ENCODE measurements at places on chromosomes 3 and 15.
A peak's percentile ranks its signal among the peaks of the same experiment; 100 is the strongest.

GRCh38 chr15:48515500-48515899, 130.0 kb downstream of the FBN1 start:
- no peak for DNase-seq

GRCh38 chr3:33111581-33111980, 2.2 kb upstream of the CRTAP start:
- no peak for DNase-seq

GRCh38 chr15:82292271-82292670, 29.7 kb downstream of the SAXO2 start:
- no peak for DNase-seq

- no peak for DNase-seq
These were observed 67.3 kb upstream of the EOMES start for GRCh38 chr3:27789420-27789819.

- DNase-seq: no peak
These were observed 1273.9 kb downstream of the OTOL1 start for GRCh38 chr3:162770551-162770950.

- DNase-seq: no peak
These were observed 218.2 kb downstream of the SHOX2 start for GRCh38 chr3:157888040-157888439.

DNA sequence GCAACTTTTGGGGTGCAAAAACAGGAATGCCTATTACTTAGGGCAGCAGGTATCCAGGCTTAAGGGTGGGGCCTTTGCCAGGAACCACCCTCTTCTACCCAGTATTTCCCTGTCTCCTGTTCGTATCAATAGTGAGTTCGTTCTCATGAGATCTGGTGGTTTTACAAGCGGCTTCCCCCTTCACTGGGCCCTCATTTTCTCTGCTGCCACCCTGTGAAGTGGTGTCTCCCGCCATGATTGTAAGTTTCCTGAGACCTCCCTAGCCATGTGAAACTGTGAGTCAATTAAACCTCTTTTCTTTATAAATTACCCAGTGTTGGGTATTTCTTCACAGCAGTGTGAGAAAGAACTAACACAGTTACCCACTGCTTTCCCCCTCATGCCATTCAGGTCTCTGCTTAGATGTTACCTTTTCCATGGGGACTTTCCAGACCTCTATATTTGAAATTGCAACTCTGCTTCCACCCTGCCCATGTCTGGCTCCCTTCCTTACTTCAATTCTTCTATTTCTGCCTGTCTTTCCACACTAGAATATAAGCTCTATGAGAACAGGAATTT, 23.9 kb upstream of the TRA2B start:
- no peak for DNase-seq

DNA sequence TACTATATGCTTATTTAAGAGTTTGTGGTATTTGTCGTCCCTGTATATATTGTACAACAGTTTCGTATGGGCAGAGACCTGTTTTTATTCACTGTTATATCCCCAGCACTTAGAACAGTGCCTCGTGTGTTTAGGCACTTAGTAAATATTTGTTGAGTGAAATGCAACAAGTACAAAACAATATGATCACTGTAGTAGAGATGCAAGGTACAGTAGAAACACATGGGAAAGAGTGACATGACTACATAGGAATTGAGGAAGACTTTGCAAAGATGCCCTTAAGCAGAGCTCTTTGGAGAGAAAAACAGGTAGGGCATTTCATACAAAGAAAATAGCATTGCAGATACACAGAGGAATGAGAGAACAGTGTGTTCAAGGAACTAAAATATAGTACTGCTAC, 18.3 kb downstream of the RASA2 start:
- DNase-seq: no peak

DNA sequence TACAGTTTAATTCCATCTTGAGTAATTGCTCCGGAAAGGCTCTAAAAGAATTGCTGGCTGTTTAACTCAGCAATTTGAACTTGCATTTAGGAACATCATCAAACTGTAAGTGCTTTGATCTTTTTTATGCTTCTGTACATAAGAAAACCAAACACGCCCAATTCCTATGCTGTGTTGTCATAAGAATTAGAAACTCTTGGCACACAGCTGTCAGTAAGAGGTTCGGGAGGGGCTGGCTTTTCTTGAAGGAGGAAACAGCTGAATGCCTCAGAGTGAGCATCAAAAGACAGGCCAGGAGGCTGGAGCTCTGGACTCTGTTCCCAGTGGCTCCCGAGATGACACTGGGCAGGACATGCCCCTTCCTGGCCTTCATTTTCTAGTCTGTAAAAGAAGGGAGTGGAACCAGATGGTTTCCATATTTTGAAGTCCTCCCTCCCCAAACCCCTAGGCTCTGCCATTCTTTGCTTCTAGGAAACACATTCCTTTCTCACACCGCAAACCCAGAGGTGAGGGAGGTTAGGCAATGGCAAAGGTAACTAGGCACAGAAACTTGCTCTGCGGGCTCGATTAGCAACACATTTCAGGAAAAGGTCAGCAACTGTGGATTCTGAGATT, 73.7 kb upstream of the DLG1 start:
- DNase-seq: no peak

DNA sequence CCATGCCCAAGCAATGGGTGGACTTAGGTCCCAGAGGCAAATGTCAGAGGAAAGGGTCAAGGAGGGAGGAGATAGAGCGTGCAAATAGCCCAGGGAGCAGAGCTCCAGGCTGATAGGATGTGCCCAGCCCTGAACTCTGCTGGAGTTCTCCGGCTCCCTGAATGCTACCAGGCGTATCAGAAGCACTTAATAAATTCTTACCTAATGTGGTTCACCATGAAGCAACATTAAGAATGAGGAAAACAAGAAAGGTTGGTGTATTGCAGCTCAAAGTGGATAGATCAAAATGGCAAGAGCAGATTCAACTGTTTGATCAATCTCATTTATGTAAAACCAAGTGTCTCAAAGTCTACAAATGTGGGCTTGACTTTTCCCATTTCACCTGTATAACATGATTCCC, 38.3 kb downstream of the PXYLP1 start:
- no peak for DNase-seq

- no peak for DNase-seq
These were observed 102.4 kb downstream of the MYLK start for GRCh38 chr3:123781571-123782275.

GRCh38 chr3:58874248-58874741, 175.5 kb downstream of the CFAP20DC start:
- no peak for DNase-seq

DNA sequence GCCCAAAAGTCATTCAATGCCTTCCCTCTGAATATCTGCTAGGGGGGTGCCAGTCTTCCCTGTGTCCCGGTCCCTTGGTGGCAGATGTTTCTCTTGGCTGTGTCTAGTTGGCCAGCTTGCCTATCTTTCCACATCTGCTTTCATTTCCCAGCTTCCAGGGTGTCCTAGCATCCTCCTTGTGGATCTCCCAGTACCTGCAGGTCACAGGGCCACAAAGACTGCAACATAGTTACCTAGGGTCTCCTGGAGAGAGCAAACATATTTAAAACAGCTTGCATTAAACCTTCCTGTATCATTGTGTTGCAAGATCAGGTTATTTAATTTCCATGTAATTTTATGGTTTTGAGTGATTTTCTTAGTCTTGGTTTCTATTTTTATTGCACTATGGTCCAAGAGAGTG, 400.1 kb downstream of the GRM7 start:
- DNase-seq: no peak

DNA sequence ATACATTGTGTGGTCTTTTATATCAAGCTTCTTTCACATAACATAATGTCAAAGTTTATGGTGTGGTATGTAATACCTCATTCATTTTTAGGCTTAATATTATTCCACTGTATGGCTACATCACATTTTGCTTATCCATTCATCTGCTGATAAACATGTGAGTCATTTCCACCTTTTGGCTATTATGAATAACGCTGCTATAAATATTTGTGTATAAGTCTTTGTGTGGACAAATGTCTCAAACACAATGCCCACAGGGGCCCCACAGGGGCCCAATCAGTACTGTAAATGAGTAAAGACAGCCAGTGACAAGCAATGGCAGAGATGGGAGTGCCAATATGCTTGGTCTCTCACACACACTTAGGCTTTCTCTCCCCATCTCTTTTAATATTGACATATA, 54.2 kb downstream of the PIK3R4 start:
- no peak for DNase-seq

DNA sequence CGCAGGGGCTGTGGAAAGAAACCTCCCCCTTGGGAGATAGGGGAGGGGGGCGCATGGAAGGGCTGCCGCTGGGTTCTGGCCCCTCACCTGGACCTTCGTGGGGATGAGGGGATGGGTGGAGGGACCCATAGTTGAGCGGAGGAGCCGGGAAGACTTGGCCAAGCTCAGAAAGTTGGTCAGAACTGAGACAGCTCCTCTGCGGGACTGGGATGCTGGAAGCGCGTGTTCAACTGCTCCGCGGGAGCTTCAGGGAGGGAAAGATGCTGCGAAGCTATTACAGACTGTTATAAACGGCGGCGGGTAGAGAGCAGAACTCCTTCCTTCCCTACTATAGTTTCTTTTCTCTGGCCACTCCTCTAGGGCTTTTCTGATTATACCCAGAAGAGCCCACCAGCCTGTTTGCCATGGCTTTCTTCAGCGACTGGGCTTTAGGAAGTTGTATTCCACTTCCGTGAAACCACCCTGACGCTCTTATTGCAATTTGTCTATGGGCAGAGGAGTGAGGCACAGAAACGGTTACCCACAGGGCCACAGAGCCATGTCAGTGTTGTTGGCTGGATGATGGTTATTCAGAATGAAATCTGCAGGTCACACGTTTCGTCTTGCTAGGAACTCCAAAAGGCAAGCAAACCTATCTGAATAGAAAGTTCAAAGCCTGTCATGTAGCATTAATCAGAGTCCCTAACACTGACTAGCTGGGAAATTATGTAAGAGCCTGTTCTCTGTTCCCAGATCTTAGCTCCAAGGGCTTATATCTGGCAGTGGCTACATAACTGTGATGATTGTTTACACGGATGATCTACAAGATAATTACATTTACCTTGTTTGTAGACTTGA, 1.1 kb downstream of the SYNPR start:
- no peak for DNase-seq

DNA sequence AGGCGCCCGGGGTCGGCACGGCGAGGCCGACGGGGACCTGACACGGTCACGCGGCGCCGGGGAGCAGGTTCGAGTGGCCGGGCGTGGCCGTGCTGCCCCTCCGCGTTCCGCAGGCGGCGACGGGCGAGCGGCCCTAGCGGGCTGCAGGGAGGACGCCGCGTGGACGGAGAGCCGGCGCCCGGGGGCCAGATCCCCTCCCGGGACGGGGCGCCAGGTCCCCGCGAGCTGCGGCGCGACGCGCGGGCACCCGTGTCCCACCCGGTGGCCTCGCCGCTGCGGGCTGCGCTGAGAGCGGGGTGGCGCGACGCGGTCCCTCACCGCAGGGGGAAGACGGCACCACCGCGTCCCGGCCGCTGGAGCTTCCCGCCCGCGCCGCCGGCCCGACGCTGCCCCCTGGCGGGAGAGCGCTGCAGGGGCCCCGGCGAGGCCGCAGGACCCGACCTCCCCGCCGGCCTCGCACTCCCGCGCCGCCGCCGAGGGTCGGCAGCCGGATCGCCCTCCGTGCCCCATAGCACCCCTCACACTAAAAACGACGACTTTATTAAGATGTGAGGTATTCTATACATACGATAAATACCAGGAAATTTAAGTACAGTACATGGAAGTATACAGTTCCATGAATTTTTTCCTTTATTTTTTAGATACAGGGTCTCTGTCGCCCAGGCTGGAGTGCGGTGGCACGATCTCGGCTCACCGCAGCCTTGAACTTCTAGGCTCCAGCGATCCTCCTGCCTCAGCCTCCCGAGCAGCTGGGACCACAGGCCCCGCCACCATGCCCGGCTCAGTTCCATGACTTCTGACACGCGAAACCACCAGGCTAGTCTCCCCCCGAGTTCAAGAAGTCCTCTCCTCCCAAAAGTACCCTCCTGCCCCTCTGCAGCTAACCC, 1.3 kb upstream of the PIGZ start:
- peak; percentile 57 for DNase-seq

DNA sequence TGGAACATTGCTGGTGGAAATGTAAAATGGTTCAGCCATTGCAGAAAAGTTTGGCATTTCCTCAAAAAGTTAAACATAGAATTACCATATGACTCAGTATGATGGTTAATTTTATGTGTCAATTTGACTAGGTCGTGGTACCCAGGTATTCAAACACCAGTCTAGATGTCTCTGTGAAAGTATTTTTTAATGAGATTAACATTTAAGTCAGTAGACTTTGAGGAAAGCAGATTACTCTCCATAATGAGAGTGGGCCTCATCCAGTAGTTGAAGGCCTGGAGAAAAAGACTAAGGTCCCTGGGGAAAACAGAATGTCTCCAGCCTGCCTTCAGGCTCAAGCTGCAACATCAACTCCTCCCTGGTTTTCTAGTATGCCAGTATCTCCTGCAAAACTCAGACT, 42.3 kb upstream of the TMEM87A start:
- DNase-seq: no peak

DNA sequence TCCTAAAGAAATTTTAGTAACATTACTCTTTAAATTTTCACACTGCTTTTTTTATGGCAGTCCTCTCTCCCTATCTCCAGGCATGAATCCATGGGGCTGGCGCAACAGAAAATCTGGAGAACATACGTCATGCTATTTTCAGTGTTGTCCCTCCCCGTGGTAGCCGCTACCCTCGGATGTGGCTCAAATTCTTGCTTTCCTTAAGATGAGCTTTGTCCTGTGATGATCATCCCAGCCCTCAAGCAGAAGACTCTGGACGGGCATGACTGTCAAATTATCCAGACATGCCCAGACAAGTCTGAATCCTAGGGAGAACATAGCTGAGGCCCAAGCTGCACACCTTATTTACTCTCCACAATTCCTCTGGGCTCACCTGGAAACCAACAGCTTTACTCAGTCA, 49.1 kb downstream of the FMN1 start:
- DNase-seq: no peak

GRCh38 chr15:90686435-90687218, 30.5 kb upstream of the BLM start:
- no peak for DNase-seq

All from effector CD4-positive, alpha-beta T cell (primary cell).